Upper lobe of left lung (tissue), 6 donors: ENCODE measurements at places on chromosomes 7 and 10. TPM values are rescaled to one million over a fixed set of nuclear protein-coding genes. Genes with fewer than 3 reads are reported as not detected.

GRCh38 chr10:77742172-77742571 is 104.6 kb upstream of the KCNMA1 start:
- no peaks in the 10 kb centered on the region for H3K36me3 ChIP-seq
- no peak for DNase-seq
- H3K4me1 ChIP-seq = no peaks in the 10 kb centered on the region
- no peak overlapping the region for H3K4me3 ChIP-seq
- H3K27ac ChIP-seq = no peak overlapping the region
- no peaks in the 10 kb centered on the region for H3K27me3 ChIP-seq

DNA sequence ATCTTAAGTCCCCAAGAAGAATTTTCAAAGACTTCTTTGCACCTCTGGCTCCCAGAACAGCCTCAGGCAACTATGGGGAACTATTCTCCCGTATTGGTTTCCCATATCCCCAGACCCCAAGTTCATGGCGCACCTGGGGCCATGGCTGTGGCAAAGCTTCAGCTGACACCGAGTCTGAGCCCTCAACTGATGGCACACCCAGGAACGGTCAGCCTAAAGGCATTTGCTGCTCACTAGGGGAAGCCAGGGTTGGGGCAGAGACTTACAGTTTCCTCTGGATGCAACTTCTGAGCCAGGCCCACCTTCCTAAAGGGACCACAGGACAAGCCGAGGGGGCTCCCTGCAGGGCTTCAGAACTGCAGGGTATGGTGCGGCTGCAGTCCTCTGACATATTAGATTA is 13.7 kb upstream of the CPA1 start:
- H3K4me3 ChIP-seq = no peak overlapping the region
- no peaks in the 10 kb centered on the region for H3K36me3 ChIP-seq
- H3K27ac ChIP-seq = no peak overlapping the region
- H3K27me3 ChIP-seq = no peaks in the 10 kb centered on the region

The SNX8 gene
- 34.5 TPM for total RNA-seq

The ZNF503 gene
- total RNA-seq = 15.0 TPM

The LIPF gene
- not detected for total RNA-seq
